ENCODE measurements at places on chromosomes 1 and 21.

- DNase-seq, result no peak
These were observed 19.4 kb downstream of the BLZF1 start for GRCh38 chr1:169387399-169387798.

DNA sequence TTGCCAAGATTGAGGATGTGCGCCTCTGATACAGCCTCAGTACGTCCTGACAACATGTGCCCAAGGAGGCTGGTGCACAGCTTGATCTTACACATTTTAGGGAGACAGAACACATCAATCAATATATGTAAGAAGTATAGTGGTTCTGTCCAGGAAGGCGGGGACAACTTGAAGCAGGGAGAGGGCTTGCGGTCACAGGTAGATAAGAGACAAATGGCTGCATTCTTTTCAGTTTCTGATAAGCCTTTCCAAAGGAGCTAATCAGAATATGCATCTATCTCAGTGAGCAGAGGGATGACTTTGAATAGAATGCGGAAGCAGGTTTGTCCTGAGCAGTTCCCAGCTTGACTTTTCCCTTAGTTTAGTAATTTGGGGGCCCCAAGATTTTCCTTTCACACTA, 10.2 kb downstream of the DHCR24 start:
- DNase-seq, result no peak

GRCh38 chr1:216958569-216958968, 235.3 kb upstream of the ESRRG start:
- DNase-seq, result no peak

GRCh38 chr1:62337706-62338631, 18.7 kb upstream of the KANK4 start:
- DNase-seq, result no peak

DNA sequence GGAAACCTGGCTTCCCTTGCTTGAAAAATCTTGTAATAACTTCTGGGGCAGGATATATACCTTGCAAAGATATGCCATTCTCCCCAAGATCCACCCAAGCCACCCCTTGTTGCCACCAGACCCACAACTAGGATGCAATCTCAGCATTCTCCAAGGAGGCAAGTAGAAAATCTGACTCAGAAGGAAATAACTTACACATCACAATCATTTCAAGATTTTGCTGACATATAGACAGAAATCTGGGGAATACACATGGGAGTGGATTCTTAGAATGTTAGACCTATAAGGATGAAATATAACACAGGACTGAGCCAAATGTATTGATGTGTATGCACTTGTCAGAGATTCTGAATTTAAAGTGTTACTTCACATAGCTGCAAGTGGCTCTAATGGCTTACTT, 14.8 kb upstream of the ZDHHC18 start:
- DNase-seq, result no peak

GRCh38 chr1:181646710-181647109, 163.4 kb downstream of the CACNA1E start:
- DNase-seq, result no peak

DNA sequence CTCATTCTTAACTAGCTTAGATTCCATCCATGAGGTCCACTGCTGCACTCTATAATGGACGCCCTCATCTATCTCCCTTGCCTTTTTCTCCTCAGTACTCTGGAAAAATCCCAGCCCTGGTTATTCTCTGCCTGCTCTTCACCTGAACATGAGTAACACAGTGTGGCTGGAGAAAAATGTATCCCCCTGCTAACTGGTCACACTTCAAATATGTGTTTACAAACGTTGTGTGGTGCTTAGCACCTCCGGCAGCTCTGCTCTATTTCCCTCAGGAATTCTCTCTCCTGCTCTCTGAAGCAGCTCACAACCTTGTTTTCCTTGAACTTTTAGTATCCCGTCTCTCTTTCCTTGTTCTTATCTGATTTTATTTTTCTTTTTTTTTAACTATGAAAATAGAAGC, 4.1 kb downstream of the SCCPDH start:
- no peak for DNase-seq

DNA sequence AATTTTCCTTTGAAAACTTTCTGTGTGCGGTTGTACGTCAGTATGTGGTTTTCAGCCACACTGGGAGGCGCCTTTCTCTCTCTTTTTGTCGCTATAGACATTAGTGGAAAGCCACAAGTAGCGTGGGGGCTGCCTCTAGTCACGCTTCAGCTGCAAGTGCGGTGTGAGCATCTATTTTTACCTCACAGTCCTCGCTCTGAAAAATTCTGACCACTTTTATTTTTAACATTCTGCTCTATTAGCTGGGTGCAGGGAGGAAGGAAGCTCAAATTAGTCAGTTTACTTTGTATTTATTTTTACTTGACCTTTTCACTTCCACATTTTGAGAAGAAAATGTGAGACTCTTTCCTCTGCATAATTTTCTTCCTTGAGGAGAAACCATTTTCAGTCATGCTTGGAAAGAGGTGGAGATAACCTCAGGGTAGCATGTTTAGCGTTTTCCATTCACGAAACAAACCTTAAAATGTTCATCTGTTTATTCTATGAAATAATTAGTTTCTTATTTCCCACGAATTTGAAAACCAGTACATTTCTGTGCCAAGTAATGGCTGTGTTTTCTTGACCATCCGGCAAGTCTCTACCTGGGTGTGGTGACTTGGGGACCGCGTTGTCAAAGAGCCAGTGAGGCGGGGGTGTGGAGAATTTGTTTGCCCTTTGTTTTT, 35.6 kb downstream of the ADARB1 start:
- peak; percentile 64 for DNase-seq

GRCh38 chr1:231702804-231703203, 76.2 kb downstream of the DISC1 start:
- DNase-seq, result no peak

DNA sequence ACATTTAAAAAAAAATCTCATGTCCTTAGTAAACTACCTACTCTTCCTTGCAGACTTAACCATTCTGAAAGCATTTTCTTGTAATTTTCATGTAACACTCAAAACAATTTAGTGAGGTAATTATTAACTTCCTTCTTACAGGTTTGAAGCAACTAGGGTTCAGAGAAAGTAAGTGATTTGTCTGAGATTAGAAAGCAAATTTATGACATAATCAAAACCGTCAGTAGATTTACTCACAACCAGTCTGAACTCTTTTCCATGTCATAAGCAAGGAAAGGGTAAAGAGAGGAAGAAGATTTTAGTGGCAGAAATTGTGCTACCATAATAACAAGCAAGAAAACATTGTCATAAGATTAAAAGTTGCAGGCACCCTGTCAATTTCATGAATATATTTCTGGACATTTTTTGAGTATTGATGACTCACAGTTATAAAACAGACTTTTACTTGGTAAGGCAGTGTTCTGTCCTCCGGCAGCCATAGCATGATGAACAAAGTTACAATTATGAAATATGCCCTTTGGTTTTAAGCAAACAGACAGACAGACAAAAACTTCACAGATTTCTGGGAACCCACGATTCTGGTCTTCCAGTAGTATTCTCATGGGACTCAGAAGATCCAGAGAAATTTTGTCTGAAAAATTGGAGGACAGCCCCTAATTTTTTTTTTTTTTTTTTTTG, 707.2 kb downstream of the RWDD3 start:
- DNase-seq, result no peak

GRCh38 chr1:243568793-243569192, 281.2 kb downstream of the AKT3 start:
- DNase-seq, result no peak

GRCh38 chr1:54973205-54973921, 7.1 kb upstream of the TMEM61 start:
- DNase-seq, result no peak

DNA sequence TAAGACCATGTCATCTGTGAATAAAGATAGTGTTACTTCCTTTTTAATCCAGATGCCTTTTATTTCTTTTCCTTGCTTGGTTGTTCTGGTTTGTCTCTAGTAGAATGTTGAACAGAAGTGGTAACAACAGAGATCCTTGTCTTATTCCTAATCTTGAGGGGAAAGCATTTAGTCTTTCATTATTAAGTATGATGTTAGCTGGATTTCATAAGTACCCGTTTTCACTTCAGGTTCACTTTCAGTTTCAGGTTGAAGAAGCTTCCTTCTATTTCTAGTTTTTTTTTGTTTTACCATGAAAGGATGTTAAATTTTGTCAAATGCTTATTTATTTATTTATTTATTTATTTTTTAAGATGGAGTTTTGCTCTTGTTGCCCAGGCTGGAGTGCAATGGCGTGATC, 22.3 kb upstream of the AGPAT3 start:
- DNase-seq, result no peak

DNA sequence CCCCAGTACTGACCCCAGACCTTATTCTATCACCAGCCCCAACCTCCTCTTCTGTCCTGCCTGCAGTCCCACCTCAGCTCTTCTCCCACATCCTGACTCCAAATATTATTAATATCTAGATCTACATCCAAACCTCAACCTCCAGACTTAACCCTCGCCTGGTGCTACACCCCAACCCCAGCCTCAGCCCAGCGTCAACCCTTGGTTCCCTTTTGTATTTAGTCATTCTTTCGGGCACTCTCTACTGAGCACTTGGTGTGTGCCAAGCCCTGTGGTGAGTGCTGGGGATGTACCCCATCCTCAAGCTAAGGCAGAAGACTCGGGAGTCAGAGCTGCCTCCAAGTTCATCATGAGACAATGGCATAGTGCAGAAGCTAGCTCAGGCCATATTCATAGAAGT, 1.1 kb downstream of the SHISAL2A start:
- DNase-seq, result no peak

DNA sequence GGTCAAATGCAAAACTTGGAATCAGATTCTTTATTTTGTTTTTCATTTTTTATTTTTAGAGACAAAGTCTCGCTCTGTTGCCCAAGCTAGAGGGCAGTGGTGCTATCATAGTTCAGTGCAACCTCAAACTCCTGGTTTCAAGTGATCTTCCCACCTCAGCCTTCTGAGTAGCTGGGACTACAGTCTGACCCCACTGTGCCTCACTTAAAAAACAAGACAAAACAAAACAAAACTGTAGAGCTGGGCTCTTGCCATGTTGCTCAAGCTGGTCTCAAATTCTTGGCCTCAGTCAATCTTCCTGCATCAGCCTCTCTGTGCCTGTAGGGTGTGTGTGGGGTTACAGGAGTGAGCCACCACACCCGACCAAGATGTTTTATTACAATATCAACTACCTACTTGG, 396.0 kb upstream of the USP24 start:
- no peak for DNase-seq

- peak; percentile 40 for DNase-seq
These were observed 16.4 kb downstream of the ATP1A2 start for GRCh38 chr1:160131803-160132565.

- no peak for DNase-seq
These were observed 494.6 kb downstream of the NEGR1 start for GRCh38 chr1:71787699-71788098.

- DNase-seq, result no peak
These were observed 642 bp downstream of the HCRTR1 start for GRCh38 chr1:31617916-31618746.

DNA sequence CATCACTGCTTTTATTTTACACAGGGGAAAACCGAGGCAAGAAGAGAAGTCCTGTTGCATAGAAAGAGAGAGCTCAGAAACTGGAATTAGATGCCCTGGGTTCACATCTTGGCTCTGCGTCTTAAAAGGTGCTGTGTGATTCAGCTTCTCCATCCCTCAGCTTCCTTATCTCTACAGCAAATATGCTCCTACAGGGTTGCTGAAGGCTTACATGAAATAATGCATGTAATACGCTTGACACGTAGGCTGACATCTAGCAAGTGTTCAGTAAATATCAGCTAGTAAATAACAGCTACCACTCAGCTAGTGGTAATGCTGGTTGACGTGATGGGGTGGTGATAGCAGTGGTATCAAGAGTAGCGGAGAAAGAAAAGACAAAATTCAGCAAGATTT, 77.1 kb upstream of the CD55 start:
- no peak for DNase-seq

DNA sequence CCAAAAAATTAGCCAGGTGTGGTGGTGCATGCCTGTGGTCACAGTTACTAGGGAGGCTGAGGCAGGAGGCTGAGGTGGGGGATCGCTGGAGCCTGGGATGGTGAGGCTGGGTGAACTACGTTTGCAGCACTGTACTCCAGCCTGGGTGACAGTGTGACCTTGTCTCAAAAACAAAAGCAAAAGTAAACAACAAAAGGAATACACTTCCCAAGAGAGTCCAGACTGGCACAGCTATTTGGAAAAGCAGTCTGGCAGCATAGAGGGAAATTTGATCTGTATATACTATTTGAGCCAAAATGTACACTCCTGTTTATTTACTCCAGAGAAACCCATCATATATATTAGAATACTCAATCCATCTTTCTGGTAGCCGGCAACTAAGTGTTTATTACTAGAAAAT, 107.0 kb upstream of the HMCN1 start:
- no peak for DNase-seq

GRCh38 chr1:43308635-43309404, 8.0 kb downstream of the TIE1 start:
- DNase-seq, result no peak

- DNase-seq, result peak; percentile 63
These were observed 1.4 kb upstream of the TNFRSF14 start for GRCh38 chr1:2554621-2555387.

DNA sequence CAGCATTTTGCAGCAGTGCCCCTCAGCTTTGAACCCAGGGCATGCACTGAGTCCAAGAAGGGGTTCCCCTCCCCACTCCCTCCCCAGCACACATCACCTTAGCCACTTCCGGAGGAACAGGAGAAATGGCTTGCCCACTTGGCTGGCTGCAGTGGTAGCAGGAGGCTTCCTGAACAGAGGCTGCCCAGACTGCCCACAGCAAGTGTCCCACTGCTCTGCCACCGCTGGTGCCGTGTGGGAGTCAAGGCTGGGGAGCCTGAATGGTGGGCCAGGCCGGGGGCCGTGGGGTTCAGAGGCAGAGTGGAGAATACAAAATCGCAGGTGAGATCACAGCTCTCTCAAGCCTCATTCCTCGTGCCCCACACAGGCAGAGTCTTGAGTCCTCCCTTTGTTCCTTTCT, 34.5 kb downstream of the CD247 start:
- DNase-seq, result peak; percentile 51

GRCh38 chr1:212089560-212090163, 54.1 kb downstream of the DTL start:
- DNase-seq, result no peak

DNA sequence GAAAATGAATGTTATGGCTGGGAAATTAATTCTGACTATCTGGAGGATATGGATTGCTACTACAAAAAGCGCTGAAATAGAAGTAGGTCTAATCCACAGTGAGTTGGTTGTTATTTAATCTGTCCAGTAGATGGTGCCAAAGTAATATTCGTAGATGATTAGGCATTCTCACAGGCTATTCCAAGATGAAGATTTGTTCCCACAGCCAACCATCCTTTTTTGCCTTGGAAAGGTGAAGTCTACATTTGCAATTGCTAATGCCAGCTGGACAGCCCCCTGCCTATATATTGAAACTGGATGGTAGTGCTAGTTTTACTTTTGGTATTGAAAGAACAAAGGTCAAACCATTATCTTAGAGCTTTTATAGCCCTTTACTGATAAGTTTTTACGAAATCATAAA, 43.8 kb downstream of the RBM11 start:
- no peak for DNase-seq

GRCh38 chr1:27098431-27099134, 56.3 kb downstream of the SLC9A1 start:
- no peak for DNase-seq

DNA sequence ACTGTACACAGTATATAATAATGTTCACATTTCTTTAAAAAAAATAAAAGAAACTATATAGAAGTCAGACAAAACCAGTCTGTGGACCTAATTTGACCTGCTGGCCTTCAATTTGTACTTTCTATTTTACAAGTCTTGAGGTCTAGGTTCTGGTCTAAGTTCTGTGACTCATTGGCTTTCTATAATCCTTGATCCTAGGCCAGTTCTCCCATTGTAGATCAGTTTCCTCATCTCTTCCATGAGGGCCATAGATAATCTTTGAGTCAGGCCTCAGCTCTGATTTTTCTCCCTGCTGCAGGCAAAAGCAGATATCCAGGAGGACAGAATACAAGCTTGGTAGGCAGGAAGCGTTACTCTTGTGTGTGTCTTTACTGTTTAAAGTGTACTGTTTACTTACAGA, 603.7 kb upstream of the CAMK1G start:
- no peak for DNase-seq

All from ascending aorta (tissue), 2 donors.